DMS 273 treated with DMSO at 0.1 percent for 48 hours (cell line): ENCODE measurements at places on chromosomes 4 and X.

- DNase-seq: no peak
Observed at GRCh38 chr4:19993242-19993641, 258.5 kb upstream of the SLIT2 start.

- no peak for DNase-seq
Observed at GRCh38 chr4:182242787-182243186, 415 bp upstream of the TENM3 start.

- no peak for DNase-seq
Observed at GRCh38 chr4:82797405-82798111, 1.0 kb downstream of the SCD5 start.

DNA sequence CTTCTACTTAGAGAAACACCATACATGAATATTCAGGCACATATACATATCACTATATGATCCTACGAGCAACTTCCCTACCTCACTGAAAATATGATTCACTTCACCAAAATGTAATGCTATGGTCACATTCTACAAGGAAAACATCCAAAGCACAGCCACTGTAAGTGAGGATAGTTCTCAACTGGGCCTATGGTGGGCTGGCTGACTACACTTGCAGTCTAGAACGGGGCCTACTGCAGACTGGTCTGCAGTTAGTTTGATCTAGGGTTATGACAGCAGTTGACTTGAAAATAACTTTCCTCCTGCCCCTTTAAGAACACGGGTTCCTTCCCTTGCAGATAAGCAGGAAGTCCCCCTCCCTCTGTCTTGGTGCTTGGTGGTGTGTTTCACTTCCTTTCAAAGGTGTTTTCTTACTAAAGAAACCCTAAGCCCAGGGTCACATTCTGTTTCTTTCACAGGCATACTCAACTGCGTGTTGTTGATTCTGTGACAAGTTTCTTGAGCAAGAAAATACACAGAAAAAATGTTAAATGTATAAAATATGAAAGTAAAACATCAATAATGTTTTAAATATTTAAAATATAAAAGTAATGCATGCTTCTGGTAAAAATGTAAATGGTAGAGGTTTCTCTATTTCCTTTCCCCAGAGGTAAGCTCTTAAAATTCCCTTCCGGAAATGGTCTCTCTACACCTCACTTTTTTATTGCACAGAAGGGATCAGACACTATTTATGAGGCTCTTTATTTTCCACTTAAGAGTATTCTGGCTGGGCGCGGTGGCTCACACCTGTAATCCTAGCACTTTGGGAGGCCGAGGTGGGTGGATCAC is 18.0 kb upstream of the TMSB4X start:
- DNase-seq: no peak

GRCh38 chr4:3409571-3410091 is 32.1 kb upstream of the HGFAC start:
- no peak for DNase-seq
